Body of pancreas (tissue), 4 donors: ENCODE measurements at places on chromosomes 4 and X. TPM values are rescaled to one million over a fixed set of nuclear protein-coding genes. Genes with fewer than 3 reads are reported as not detected.

DNA sequence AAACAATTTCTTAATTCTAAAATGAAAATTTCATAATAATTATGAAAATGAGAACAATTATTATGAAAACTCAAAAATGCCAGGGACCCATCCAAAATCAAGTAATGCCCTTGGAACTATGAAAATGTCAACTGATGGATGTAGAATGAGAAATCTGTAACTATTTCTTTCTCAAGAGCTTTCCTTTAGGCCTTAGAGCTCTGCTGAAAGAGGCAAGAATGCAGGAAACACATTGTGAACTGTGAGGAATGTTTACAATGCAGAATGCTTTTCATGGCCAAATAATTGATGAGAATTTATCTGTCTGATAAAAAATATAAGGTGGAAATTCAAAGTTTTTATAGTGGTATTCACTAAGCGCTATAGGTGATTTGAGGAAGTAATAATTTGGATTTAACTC is 207.1 kb upstream of the PCDH18 start:
- DNase-seq, result no peak

- DNase-seq, result no peak
These were observed 21.6 kb downstream of the GPRASP1 start for GRCh38 chrX:102672856-102673255.

- DNase-seq, result no peak
These were observed 646.5 kb upstream of the ACTRT1 start for GRCh38 chrX:128698573-128699181.

ARHGAP36 gene
- not detected for total RNA-seq

ARX gene
- total RNA-seq, result 1.0 TPM
